Activated gamma-delta T cell treated with anti-CD3 and anti-CD28 coated beads, Interleukin-2, amount 50 U/mL, for 16 hours (primary cell): ENCODE measurements at places on chromosomes 6 and 20.

DNA sequence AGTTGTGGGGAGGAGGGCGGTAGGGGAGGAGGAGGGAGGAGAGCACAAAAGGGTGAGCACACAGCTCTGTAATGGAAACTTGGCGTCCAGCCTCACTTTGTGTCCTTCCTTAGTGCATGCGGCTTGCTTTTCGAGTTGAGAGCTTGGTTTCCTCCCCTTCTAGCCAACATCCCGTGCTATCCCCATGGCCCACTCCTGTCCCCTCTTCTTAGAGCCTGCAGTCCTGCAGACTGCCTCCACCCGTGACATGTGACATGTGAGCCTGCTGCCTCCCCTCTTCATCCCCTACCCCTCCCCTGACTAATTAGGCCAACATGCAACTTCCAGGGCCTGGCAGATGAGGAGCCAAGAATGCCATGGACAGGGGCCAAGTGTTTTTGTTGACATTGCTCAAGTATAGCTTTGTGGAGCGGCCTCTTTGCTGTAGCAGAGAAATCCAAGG is 63.2 kb downstream of the SLC24A3 start:
- no peak for DNase-seq

GRCh38 chr6:33132081-33132524 is 56.3 kb downstream of the HLA-DPB1 start:
- DNase-seq: no peak

GRCh38 chr20:21090721-21091120 is 15.4 kb downstream of the LINC00237 start:
- no peak for DNase-seq

DNA sequence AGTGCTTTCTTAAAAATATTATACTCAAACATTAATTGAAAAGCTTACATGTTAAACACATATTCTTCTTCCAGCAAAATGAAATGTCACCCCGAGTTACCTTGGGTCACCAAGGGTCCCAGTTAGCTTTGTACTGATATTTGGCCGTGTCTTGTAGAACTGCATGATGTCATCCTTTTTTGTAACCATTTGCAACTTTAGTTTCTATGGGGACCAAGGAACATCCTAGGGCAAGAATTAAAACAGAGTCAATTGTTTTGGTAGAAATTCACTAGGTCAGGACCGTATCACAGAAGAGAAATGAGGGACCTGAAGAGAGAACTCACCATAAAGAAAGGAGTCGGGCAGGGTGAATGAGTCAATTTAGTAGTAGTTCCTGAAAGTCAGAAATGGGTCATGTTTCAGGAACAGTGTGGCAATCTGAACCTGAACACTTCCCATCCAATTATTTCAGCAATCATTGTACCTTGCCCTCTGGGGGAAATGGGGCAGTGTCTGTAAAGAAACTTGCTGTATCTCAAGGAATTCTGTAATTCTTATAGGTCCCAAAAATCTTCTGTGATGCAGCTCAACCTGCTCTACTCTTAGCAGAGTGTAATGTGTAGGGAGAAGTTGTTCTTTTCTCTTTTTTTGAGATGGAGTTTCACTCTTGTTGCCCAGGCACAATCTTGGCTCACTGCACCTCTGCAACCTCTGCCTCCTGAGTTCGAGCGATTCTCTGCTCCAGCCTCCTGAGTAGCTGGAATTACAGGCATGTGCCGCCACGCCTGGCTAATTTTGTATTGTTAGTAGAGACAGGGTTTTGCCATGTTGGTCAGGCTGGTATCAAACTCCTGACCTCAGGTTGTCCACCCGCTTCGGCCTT is 5.3 kb upstream of the AKAP7 start:
- DNase-seq: no peak

- DNase-seq: no peak
Observed at GRCh38 chr6:39223555-39223954, 5.7 kb downstream of the KCNK5 start.

GRCh38 chr20:63642527-63643247 is 10.5 kb downstream of the STMN3 start:
- DNase-seq: no peak

- DNase-seq: no peak
Observed at GRCh38 chr6:150627585-150628025, 27.9 kb downstream of the PLEKHG1 start.

GRCh38 chr20:62368392-62368975 is 1.4 kb upstream of the LAMA5 start:
- no peak for DNase-seq

DNA sequence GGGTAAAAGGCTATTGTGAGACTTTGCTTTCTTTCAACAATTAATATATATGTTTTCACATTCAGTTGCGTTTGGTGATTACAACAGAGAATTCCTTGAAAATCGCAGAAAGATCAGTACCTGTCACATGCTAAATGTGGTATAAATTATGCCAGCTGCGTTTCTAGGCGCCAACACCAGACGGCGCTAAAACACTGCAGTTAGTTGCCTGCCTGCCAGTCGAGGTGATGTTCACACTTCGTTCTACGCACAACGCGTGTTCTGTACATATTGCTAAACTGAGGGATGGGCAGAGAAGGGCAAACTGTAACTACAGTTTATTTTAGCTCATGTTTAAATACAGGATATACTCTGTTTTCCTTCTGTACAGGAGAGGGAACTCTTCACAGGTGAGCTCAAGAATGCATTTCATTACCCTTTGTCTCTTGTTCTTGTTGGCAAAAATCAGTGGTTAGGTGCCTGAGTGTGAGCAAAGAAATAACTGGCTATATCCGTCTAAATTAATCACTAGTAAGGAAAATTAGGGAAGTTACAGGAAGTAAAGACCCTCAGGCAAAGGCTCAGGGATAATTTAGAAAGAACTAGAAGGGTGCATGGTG is 100.1 kb upstream of the RGS17 start:
- DNase-seq: no peak

DNA sequence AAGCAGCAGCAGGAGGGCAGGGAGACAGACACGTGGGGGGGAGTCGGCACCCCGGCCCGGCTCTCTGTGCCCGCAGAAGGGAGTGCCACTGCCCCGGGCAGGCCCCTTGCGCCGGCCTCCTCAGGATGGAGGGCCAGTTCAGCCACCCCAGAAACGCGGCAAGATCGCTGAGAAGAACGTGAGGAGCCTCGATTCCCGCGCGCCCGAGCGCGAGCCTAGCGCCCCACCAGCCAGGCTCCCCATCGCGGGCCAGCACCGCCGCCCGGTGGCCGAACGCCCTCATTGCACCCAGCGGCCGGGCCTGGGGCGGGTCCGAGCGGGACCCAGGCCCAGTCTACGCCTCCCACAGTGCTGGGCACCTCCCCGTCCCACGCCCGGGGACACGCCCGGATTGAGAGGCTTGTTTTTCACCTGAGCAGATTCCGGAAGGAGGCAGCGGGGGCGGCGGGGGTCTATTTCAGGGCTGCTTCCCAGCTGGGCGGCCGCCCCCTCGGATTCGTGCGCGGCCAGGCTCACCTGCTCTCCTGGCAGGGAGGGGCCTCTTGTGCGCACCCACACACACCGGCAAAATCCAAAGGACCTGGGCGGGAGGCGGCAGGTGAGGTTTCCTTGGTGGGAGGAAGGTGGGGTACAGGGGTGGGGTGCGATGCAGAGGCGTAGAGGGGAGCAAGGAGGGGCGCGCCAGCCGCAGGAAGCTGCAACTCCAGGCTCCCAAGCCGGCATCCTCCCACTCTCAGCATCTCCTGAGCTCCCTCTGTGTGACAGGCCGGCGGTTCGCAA is 9.0 kb upstream of the GRM4 start:
- peak; percentile 45 for DNase-seq

GRCh38 chr6:158654960-158655489 is 5.2 kb downstream of the SYTL3 start:
- DNase-seq: no peak

DNA sequence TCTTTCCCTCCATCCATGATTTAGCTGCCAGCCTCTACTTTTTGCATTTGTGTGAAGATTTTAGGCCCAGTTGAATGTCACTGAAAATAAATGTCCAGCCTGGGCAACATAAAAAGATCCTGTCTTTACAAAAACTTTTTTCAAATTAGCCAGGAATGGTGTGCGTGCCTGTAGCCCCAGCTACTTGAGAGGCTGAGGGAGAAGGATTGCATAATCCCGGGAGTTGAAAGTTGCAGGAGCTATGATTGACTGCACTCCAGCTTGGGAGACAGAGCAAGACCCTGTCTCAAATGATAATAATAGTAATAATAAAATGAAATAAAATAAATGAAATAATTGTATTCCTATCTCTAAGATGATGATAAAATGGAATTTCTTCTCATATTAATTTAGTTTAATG is 5.0 kb upstream of the GFOD1 start:
- no peak for DNase-seq

DNA sequence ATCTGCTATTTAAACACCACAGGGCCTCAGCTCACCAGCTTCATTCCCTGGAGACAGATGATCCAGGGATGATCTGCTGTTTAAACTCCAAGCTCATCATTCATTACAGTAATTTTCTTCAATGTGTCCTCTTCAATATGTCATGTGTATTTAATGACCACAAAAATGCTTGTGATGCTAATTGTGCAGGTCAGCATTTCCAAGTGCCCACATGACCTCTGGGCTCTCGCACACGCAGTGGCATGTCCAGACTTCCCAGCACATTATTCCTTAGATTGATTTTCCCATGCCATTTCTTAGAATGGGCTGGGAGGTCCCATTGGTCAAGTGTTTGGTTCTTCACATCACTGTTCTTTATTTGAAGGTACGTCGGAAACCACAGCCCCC is 434.4 kb downstream of the HAO1 start:
- DNase-seq: no peak

- peak; percentile 5 for DNase-seq
Observed at GRCh38 chr6:105646391-105646867, 243.5 kb upstream of the PREP start.

- no peak for DNase-seq
Observed at GRCh38 chr20:55676097-55676496, 329.2 kb downstream of the CBLN4 start.

- no peak for DNase-seq
Observed at GRCh38 chr6:112330071-112330878, 16.9 kb upstream of the RFPL4B start.

GRCh38 chr6:126308362-126308761 is 31.6 kb upstream of the CENPW start:
- DNase-seq: no peak

GRCh38 chr6:163757520-163757919 is 343.0 kb downstream of the QKI start:
- no peak for DNase-seq

DNA sequence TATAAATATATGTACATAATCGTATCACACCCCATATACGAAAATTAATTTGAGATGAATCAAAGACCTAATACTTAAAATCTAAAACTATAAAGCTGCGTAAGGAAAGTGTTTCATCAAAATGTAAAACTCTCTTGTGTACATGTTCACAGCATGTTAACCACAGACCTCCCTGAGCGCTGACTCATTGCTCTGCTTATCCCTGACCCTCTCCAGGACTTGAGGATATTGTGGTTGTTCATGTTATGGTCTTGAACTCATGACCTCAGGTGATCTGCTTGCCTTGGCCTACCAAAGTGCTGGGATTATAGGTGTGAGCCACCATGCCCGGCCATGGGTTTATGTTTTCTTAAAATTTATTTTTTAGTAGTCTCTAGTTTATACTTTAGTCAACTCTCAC is 14.2 kb downstream of the FAM83B start:
- DNase-seq: no peak

DNA sequence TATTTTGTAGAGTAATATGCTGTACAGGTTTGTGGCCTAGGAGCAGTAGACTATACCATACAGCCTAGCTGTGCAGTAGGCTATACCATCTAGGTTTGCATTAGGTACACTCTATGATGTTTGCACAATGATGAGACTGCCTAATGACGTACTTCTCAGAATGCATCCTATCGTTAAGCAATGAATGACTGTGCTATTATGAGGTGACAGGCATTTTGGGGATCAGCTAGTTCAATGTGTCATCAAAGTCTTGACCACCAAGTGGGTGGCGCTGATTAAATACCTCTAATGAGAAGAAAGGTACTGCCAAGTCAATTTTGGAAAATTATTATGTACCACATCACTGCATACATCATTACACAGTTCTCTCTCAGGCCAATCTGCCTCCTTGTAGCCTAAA is 190.2 kb downstream of the BACH2 start:
- no peak for DNase-seq

DNA sequence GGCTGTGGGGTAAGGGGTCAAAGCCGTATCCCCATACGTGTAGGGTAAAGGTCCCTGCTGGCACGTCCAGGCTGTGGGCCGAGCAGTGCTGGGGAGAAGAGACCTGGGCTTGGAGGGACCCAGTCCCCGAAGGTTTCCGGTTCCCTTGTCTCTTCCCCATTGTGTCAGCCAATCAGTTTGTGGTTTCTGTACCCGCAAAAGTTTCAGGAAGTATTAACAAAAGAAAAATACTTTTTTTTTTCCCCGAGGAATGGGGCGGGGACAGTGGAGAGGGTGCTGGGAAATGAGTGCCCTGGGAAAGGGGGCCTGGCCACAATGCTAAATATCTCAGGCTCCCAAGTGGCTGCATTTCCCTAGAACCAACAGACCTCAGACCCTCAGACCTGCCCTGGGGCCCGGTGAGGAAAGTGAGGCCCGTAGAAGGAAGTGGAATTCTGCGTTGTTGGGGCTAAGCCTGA is 15.2 kb upstream of the AMD1 start:
- DNase-seq: no peak

- DNase-seq: no peak
Observed at GRCh38 chr6:44474190-44474631, 86.7 kb downstream of the CDC5L start.

DNA sequence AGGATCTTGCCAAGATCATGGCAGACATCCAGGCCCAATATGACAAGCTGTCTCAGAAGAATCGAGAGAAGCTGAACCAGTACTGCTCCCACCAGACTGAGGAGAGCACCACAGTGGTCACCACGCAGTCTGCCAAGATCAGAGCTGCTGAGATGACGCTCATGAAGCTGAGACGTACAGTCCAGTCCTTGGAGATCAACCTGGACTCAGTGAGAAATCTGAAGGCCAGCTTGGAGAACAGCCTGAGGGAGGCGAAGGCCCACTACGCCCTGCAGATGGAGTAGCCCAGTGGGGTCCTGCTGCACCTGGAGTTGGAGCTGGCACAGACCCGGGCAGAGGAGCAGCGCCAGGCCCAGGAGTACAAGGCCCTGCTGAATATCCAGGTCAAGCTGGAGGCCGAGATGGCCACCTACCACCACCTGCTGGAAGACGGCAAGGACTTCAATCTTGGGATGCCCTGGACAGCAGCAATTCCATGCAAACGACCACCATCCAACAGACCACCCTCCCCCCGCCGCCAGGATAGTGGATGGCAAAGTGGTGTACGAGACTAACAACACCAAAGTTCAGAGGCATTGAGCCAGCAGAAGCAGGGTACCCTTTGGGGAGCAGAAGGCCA is 44.7 kb upstream of the GRM4 start:
- DNase-seq: no peak

- no peak for DNase-seq
Observed at GRCh38 chr20:41716436-41716835, 98.3 kb upstream of the CHD6 start.
